ENCODE measurements at places on chromosomes 2 and 18. TPM values are rescaled to one million over a fixed set of nuclear protein-coding genes. Genes with fewer than 3 reads are reported as not detected.

The UGT1A3 gene
- 0.58 TPM for polyA plus RNA-seq

The HOXD9 gene
- polyA plus RNA-seq: 0.21 TPM

The CELF4 gene
- polyA plus RNA-seq: not detected

The RBM43 gene
- 0.88 TPM for polyA plus RNA-seq

The FOXI3 gene
- polyA plus RNA-seq: 0.04 TPM

The SP140L gene
- 8.1 TPM for polyA plus RNA-seq

The HRH4 gene
- not detected for polyA plus RNA-seq

The SUPT7L gene
- 19.7 TPM for polyA plus RNA-seq

The TGFA gene
- 37.1 TPM for polyA plus RNA-seq

The THAP4 gene
- 74.7 TPM for polyA plus RNA-seq

The DSG4 gene
- polyA plus RNA-seq: not detected

The RAX gene
- polyA plus RNA-seq: not detected

The PROM2 gene
- polyA plus RNA-seq: 26.6 TPM

The TMEM182 gene
- polyA plus RNA-seq: 1.7 TPM

The TMEM163 gene
- not detected for polyA plus RNA-seq

The TSN gene
- 38.8 TPM for polyA plus RNA-seq

The MAP3K19 gene
- not detected for polyA plus RNA-seq

The LCT gene
- not detected for polyA plus RNA-seq

The HOXD3 gene
- 0.23 TPM for polyA plus RNA-seq

The MFSD2B gene
- not detected for polyA plus RNA-seq

The REG3A gene
- polyA plus RNA-seq: not detected

The ABCA12 gene
- polyA plus RNA-seq: 0.35 TPM

The MROH2A gene
- 0.11 TPM for polyA plus RNA-seq

The GPR35 gene
- polyA plus RNA-seq: 0.03 TPM

The UGT1A6 gene
- 7.4 TPM for polyA plus RNA-seq

The CNTNAP5 gene
- not detected for polyA plus RNA-seq

The FAM228A gene
- polyA plus RNA-seq: 0.67 TPM

The POMC gene
- 0.46 TPM for polyA plus RNA-seq

The PLEKHA3 gene
- 3.7 TPM for polyA plus RNA-seq

The LINC00305 gene
- polyA plus RNA-seq: not detected

The NAT8 gene
- polyA plus RNA-seq: not detected

The E2F6 gene
- polyA plus RNA-seq: 8.5 TPM

The MOGAT1 gene
- polyA plus RNA-seq: not detected

The CENPA gene
- polyA plus RNA-seq: 28.2 TPM

The XIRP2 gene
- not detected for polyA plus RNA-seq

The GAD1 gene
- 0.82 TPM for polyA plus RNA-seq

The C2orf80 gene
- polyA plus RNA-seq: not detected

The TXNDC2 gene
- polyA plus RNA-seq: 0.02 TPM

The PDE11A gene
- polyA plus RNA-seq: not detected

The VAMP8 gene
- polyA plus RNA-seq: 286 TPM

The SH3RF3 gene
- 0.07 TPM for polyA plus RNA-seq

The SLC4A5 gene
- 0.14 TPM for polyA plus RNA-seq

The SLC5A7 gene
- not detected for polyA plus RNA-seq
